Bronchus fibroblast of lung (primary cell): ENCODE measurements at places on chromosomes 3 and 15. TPM values are rescaled to one million over a fixed set of nuclear protein-coding genes. Genes with fewer than 3 reads are reported as not detected.

Gene THRB
- 0.84 and 1.6 TPM in 2 replicates for total RNA-seq

Gene ACAN
- under 0.01 and 0.17 TPM in 2 replicates for total RNA-seq

Gene SNX22
- total RNA-seq: under 0.01 and 0.17 TPM in 2 replicates

Gene WDR76
- 26.9 and 27.9 TPM in 2 replicates for total RNA-seq

Gene SUSD5
- 3.4 and 6.2 TPM in 2 replicates for total RNA-seq

Gene SCAANT1
- total RNA-seq: not detected in 2 replicates

Gene CHRNA3
- total RNA-seq: not detected in 2 replicates

Gene SNRPA1
- 59.3 and 62.3 TPM in 2 replicates for total RNA-seq

Gene CCR1
- total RNA-seq: not detected in 2 replicates

Gene HMCES
- total RNA-seq: 24.5 and 29.1 TPM in 2 replicates

Gene SCN11A
- total RNA-seq: not detected in 2 replicates

Gene GHSR
- not detected in 2 replicates for total RNA-seq

Gene DOCK3
- under 0.01 TPM in 2 replicates for total RNA-seq

Gene SLC7A14
- total RNA-seq: 0.30 and 0.34 TPM in 2 replicates

Gene CCR2
- not detected in 2 replicates for total RNA-seq
